ENCODE measurements at places on chromosomes 13 and 19. TPM values are rescaled to one million over a fixed set of nuclear protein-coding genes. Genes with fewer than 3 reads are reported as not detected.

DNA sequence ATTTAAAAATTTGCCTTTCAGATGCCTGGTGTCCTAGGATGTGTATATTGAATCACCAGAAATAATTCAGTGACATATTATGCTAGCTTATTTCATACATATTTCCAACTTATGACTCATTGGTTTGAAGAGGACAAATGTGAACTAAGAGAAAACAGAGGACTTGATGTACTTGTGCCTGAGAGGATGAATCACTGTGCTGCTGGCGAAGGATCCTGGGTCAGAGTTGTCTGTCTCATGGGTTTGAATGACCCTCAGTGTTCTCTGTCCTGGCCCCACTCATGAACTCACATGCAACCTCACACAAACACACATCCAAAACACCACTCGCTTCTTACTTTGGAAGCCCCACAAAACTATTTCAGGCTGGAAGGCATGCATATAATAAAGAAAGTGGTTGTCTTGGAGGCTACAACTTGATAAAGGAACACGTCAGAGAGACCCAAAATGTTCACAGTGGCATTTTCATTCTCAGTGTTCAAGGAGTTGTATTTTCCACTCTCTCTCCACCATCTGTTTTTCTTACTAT is 129.0 kb upstream of the SPRY2 start:
- no peaks in the 10 kb centered on the region for H3K4me1 ChIP-seq
- H3K27ac ChIP-seq: no peak overlapping the region
- H3K27me3 ChIP-seq: no peaks in the 10 kb centered on the region
- no peak for DNase-seq

SHISA2 gene
- total RNA-seq: not detected

FXYD1 gene
- 1.8 TPM for total RNA-seq

DNA sequence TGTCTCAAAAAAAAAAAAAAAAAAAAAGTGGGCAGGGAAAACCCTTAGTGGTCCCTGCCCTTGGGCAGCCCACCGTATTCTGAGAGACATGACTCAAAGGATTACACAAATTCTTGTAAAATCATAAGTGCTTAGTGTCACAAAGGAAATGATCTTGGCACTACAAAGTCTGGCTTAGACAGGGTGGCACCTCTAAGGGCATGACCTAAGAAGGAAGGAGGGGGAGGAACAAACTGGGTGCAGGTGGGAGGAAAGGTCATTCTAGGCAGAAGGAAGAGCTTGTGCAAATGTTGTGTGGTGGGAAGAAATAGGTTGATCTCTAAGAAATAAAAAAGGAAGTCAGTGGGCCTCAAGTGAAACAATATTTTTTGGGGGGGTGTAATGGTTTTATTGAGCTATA is 10.4 kb downstream of the PNPLA6 start:
- DNase-seq: no peak
- peaks cover 2% of the 10 kb centered on the region for H3K27me3 ChIP-seq
- no peaks in the 10 kb centered on the region for H3K4me1 ChIP-seq
- no peak overlapping the region for H3K4me3 ChIP-seq
- H3K27ac ChIP-seq: no peak overlapping the region
- H3K36me3 ChIP-seq: peaks cover 22% of the 10 kb centered on the region

DNA sequence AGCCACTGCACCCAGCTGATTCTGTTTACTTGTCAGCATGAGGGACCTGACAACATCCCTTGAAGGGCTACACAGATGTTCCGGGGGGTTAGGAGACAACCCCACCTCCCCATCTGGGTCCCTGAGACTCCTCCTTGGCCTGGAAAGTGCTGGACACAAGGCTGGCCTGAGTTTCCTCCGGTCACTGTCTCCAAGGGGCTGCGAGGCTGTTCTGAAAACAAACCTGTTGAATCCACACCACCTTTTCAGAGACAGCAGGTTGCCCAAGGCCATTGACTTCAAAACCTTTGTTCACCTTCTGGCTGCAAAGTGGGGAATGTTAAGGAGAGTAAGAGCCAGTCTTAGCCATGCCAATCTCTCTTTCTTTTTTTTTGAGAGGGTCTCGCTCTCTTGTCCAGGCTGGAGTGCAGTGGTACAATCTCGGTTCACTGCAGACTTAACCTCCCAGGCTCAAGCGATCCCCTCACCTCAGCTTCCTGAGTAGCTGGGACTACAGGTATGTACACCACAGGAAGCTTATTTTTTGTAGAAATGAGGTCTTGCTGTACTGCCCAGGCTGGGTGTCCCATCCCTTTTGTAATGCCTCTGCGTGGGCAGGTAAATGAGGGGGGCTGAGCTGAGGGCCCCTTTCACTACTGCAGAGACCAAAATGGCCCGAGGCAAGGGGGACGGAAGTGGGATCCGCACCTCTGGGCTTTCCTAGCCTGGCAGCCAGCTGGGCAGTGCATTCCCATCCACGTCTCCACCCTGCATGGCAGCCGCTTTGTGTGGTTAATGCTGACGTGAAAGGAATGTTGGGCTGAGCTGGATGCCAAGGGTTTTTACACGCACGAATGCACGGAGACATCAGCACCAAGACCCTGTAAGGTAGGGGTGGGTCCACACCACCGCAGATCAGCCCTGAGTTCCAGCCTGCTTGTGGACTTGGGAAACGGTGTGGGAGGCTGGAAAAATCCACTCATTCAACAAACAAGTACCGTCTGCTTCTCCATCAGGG is 1.9 kb upstream of the ZNF628 start:
- no peak overlapping the region for H3K27ac ChIP-seq
- H3K27me3 ChIP-seq: peaks cover 4% of the 10 kb centered on the region
- H3K4me3 ChIP-seq: no peak overlapping the region
- H3K4me1 ChIP-seq: peaks cover 35% of the 10 kb centered on the region

DNA sequence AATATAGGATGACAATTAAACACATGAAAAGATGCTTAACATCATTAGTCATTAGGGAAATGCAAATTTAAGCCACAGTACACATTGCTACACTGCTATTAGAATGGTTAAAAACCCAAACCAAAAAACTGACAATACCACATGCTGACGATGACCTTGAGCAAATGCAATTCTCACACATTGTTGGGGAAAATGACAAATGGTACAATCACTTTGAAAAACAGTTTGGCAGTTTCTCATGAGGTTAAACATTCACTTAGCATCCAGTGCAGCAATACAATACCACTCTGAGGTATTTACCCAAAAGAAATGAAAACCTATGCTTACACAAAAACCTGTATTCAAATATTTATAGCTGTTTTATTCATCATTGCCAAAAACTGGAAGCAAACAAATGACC is 11.3 kb downstream of the FLT3 start:
- H3K4me1 ChIP-seq: no peaks in the 10 kb centered on the region
- H3K36me3 ChIP-seq: no peaks in the 10 kb centered on the region
- H3K4me3 ChIP-seq: no peak overlapping the region
- H3K27me3 ChIP-seq: peaks cover 22% of the 10 kb centered on the region
- no peak for DNase-seq

CYP2A7 gene
- total RNA-seq: not detected

DNA sequence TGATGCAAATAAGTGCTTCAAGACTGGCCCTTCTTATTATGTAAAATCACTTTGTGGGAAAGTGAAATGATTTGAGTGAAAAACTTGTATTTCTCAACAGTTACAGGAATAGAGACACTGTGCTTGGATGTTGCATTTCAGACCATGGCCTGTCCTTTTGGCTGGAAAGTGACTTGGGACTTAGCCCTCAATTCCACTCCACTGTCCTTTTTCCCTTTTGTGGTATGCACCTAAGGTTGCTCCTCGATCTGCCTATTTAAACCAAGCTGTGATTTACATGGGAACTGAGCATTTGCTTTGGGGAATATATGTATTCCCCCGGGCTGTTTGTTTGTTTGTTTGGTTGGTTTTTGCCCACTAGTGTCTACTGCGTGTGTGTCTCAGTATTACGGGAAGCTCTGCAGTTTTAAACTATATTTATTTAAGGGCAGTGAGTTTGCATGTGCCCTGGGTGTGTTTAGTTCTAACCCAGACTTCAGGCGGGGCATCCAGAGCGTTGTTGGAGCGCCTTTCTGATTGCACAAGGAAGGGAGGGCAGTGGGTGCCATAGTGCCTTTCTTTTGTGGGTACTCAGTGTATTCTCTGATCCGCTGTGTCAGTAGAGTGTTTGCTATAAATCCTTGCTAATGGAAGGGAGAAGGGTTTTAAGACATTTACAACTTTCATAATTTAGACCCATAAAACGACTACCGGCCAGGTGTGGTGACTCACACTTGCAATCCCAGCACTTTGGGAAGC is 18.2 kb upstream of the RNF113B start:
- no peak overlapping the region for H3K4me3 ChIP-seq
- H3K27ac ChIP-seq: no peak overlapping the region
- peaks cover 23% of the 10 kb centered on the region for H3K36me3 ChIP-seq
- H3K27me3 ChIP-seq: no peaks in the 10 kb centered on the region
- no peak for DNase-seq

- H3K4me3 ChIP-seq: no peak overlapping the region
- DNase-seq: no peak
- H3K27me3 ChIP-seq: peaks cover 3% of the 10 kb centered on the region
- H3K4me1 ChIP-seq: peaks cover 10% of the 10 kb centered on the region
Observed at GRCh38 chr13:20473139-20473538, 52.5 kb downstream of the CRYL1 start.

CBY2 gene
- total RNA-seq: not detected

CYSLTR2 gene
- total RNA-seq: not detected

GRCh38 chr13:51064753-51065152 is 46.3 kb downstream of the C13orf42 start:
- peaks cover 36% of the 10 kb centered on the region for H3K27me3 ChIP-seq
- no peaks in the 10 kb centered on the region for H3K4me1 ChIP-seq
- no peak for DNase-seq
- H3K27ac ChIP-seq: no peak overlapping the region

GRCh38 chr13:76992548-76993001 is 694 bp downstream of the CLN5 start:
- peaks cover 12% of the 10 kb centered on the region for H3K36me3 ChIP-seq
- peak overlapping the region; percentile 97 for H3K4me3 ChIP-seq
- H3K27me3 ChIP-seq: peaks cover 5% of the 10 kb centered on the region
- peaks cover 38% of the 10 kb centered on the region for H3K4me1 ChIP-seq
- peak; percentile 34 for DNase-seq
- H3K27ac ChIP-seq: peak overlapping the region; percentile 97

GRCh38 chr19:34808566-34808965 is 35.6 kb upstream of the ZNF599 start:
- peaks cover 23% of the 10 kb centered on the region for H3K36me3 ChIP-seq
- peak overlapping the region; percentile 8 for H3K4me3 ChIP-seq
- peak overlapping the region; percentile 11 for H3K27ac ChIP-seq
- H3K4me1 ChIP-seq: peaks cover 34% of the 10 kb centered on the region
- H3K27me3 ChIP-seq: peaks cover 5% of the 10 kb centered on the region
- DNase-seq: peak; percentile 63

- no peak overlapping the region for H3K4me3 ChIP-seq
- no peak overlapping the region for H3K27ac ChIP-seq
- no peak for DNase-seq
- H3K36me3 ChIP-seq: no peaks in the 10 kb centered on the region
- peaks cover 4% of the 10 kb centered on the region for H3K27me3 ChIP-seq
Observed at GRCh38 chr19:55014714-55015113, 23.4 kb downstream of the GP6 start.

PSG11 gene
- total RNA-seq: 0.21 TPM

GRCh38 chr13:95115525-95115924 is 185.7 kb downstream of the ABCC4 start:
- H3K4me1 ChIP-seq: peaks cover 56% of the 10 kb centered on the region
- no peaks in the 10 kb centered on the region for H3K27me3 ChIP-seq
- no peak overlapping the region for H3K27ac ChIP-seq
- H3K4me3 ChIP-seq: no peak overlapping the region

RNF113B gene
- total RNA-seq: not detected

DNA sequence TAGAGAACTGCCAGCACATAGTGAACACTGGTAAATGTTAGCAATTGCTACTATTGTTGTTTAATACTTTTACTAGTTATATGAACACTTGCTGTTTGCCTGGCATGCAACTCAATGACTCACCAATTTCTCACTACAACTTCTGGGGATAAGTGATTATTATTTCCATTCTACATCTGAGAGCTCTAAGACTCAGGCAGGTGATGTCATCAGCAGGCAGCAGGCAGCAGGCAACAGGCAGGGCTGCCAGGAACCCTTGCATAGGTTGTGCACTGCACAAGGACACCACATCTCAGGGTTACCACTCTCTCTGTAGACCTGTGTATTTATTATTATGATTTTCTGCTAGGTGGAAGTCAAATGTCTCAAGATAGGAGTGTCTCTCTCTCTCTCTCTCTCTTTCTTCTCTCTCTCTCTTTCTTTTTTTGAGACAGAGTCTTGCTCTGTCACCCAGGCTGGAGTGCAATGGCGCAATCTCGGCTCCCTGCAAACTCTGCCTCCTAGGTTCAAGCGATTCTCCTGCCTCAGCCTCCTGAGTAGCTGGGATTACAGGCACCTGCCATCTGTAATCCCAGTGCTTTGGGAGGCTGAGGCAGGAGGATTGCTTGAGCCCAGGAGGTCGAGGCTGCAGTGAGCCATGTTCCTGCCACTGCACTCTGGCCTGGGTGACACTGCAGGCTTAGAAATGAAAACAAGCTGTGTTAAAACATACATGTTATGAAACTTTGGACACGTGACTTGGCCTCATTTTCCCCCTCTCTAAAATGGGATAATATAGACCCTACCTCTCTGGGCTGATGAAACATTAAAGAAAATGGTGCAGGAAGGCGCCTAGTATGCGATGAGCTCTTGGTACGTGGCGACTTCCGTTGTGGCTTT is 22.7 kb downstream of the HPN start:
- peaks cover 28% of the 10 kb centered on the region for H3K4me1 ChIP-seq
- H3K27ac ChIP-seq: no peak overlapping the region
- H3K4me3 ChIP-seq: no peak overlapping the region
- H3K36me3 ChIP-seq: no peaks in the 10 kb centered on the region
- H3K27me3 ChIP-seq: peaks cover 7% of the 10 kb centered on the region

DNA sequence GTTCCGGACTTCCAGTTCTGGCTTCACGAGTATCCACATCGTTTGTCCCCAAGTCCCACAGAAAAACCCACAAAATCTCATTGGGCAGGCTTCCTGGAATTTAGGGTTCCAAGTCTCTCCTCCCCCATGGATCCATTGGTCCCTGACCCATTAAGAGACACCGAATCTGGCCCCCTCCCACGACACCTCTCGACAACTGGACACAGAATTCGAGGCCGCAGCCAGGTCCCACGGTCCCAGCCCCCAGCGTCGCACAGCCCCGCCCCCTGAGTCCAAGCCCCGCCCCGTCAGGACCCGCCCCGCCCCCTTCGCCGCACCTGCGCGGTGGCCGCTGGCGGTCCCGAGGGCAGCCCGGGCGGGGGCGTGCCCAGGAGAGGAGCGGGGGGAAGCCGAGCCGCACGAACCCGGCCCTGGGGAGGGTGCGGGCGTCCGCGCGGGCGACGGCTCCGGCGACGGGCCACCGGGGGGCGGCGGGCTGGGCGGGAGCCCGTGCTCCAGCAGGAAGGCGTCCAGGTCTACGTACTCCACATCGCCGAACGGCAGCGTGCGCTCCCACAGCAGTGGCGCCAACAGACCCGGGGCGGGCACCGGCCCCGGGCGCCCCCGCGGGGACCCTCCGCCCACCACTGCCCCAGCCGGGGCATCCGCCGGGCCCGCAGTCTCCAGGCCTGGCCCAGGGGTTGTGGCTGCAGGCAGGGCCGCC is 1.8 kb downstream of the DBP start:
- peak overlapping the region; percentile 86 for H3K27ac ChIP-seq
- no peaks in the 10 kb centered on the region for H3K36me3 ChIP-seq
- H3K4me3 ChIP-seq: peak overlapping the region; percentile 91
- H3K4me1 ChIP-seq: peaks cover 57% of the 10 kb centered on the region

Measured in HFFc6 (cell line).